CD4-positive, alpha-beta T cell treated with Interferon gamma for 1 hour (primary cell): ENCODE measurements at places on chromosomes 7 and 10.

DNA sequence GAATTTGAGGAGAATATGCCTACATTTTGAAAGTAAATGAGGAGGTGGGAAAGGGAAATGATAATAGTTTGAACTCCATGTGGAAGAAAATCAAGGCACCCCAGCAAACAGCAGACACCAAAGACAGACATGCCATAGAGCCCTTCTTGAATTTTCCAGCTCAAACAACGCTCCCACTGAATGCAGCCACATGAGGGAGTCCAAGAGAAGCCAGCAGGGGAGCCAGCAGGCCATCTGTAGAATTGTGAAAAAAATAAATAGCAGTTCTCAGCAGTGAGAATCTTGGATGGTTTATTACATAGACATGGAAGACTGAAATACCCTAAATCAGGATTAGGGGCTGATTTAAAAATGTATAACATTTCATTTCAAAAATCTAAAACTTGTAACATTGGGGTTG, 1567.3 kb upstream of the LRRTM3 start:
- no peak for DNase-seq

GRCh38 chr10:53403688-53404087, 631.1 kb upstream of the MBL2 start:
- DNase-seq = no peak

GRCh38 chr10:24376731-24377130, 167.8 kb downstream of the KIAA1217 start:
- no peak for DNase-seq

DNA sequence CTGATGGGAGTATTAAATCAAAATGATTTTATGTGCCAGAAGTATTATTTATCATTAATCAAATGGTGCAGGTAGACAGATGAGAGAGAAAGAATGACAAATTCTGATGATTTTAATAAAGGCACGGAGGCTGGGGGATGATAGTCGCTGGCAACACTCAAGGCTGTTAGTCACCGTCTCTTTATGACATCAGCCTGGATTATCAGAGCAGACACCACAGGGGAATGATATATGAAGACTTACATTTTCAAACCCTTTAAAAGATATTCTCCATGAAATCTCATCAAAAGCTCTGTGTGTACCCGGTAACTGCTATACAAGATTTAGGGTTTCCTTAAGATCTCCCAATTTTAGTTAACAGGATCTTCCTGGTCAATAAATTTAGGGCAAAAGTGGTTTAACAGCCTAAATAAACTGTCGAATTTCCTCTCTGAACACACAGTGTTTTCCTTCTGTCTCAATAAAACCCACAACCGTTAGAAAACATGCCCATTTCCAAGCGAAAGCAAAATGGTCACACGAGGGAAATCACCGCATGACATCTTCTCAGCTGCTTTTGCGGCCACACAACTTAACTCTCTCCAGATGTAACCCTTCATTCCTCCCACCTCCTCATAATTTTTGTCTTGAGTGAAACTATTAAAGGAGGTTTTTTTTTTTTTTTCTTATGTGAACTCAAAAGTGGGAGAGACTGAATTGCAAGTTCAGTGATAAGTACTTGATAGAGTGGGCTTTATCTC, 133.2 kb upstream of the FAM171A1 start:
- DNase-seq = no peak

DNA sequence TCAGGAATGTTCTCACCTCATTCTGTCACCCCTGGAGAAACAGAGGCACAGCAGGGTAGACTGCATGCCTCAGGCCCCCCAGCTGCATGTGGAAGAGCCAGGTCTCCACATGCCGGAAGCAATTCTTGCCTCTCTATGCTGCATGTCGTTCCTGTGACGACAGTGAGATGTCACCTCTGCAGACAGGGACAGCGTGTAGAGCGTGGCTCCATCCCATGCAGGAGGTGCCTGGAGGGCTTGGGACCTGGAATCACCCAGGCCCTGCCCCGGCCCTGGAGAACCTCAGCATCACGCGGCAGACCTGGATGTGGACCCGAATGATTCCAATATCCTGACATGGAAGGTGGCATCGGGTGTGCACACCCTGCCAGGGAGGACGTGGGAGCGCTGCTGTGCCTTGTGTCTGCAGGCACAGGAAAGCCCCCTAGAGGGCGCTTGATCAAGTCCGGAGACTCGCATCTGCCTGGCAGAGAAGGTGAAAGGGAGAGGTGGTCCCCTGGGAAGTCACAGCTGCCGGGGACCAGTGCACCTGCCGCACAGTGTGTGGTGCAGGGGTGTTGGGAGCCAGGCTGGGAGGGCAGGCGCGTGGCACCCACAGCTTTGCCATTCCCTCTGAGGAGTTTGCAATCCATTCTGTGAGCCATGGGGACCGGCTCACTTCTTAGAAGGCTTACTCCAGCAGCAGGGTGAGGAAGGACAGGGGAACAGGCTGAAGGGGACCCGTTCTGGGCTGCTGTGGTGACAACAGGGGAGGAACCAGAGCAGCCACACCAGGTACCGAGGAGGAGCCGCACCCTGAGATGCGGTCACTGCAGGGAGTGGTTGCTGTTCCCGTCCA, 45.3 kb upstream of the EN2 start:
- peak; percentile 14 for DNase-seq
